Fibroblast of skin of right quadriceps (primary cell): ENCODE measurements at places on chromosomes 11 and 22.
A peak's percentile ranks its signal among the peaks of the same experiment; 100 is the strongest.

DNA sequence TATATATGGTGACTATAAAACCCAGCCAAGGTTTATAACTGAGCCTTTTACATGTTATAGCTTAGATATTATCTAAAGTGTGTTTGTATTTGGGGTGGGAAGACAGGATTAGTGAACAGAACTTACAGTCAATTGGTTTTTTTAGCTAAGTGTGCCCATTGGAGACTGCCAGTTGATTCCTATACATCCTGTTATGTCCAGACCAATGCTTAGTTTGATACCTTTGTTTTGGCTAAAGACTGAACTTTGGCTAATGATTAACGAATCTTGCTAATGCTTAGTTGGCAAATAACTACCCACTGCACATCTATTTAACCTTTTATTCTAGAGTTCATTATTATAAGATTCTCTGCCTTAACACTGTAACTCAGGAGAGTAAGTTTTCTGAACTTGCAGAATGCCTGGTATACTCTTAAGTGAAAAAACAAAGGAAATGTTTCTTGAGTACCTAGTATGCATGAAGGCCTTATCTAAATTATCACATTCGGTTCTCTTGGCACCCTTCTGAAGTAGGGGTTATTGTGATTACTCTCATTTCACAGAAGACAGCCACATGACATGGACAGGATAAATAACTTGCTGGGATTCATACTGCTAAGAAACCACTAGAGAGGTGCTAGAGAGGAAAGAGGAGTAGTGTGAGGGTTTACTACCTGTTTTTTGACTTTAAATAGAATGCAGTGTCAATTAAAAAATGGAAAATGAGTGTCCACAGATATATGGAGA is 54.0 kb downstream of the KREMEN1 start:
- DNase-seq: no peak

- DNase-seq: peak; percentile 96
Observed at GRCh38 chr22:45478108-45478771, 24.4 kb upstream of the FBLN1 start.

DNA sequence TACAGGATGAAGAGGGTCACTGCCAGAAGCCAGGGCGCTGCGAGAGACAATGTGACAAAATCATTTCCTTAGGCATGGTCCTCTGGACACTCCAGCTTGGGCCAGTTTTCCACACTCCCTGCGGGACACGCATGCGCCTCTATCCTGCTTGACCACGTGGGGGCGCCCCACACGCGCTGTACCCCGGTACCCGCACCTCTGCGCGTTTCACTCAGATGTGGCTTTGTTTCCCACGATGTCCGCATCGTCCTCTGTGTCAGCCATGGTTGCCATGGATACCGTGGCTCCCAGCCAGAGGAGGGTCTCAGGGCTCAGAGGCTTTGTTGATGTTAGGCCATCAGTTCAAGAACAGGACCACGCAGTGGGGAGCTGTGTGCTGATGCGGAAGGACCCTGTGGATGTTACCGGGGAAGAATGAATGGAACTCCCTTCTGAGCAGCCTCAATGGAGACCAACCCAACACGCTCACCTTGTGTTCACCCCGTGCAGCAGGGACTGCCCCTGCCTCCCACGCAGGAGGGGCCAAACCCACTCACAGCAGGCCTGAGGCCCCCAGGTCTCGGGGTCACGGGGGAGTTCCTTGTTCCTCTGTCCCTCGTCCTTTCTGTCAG is 101.1 kb upstream of the SLC22A12 start:
- peak; percentile 13 for DNase-seq

DNA sequence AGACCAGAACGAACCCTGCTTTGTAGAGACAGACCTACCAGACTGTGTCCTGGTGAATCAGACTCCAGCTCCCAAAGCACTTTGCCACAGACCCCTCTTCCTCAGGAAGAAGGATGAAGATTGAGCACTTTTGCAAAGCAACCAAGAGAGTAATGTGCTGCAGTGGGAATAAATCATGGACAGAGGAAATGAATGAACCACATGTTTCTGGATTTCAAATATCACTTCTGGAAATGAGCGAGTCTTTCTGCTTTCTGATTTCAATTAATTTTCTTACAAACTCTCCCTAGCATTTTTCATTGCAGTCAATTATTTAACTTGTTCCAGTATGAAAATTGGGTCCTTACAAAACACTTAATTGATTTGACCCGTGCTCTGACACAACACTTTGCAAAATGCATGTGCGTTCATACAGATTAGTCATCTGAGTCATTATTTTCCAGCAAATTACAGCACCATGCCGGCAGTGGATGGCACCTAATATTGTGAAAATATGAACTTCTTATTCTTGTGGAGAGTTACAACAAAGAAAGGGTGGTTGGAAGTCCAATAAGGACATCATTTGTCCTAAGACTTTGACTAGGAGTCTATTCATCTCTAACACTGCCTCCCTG is 315.9 kb upstream of the CCDC90B start:
- peak; percentile 27 for DNase-seq

DNA sequence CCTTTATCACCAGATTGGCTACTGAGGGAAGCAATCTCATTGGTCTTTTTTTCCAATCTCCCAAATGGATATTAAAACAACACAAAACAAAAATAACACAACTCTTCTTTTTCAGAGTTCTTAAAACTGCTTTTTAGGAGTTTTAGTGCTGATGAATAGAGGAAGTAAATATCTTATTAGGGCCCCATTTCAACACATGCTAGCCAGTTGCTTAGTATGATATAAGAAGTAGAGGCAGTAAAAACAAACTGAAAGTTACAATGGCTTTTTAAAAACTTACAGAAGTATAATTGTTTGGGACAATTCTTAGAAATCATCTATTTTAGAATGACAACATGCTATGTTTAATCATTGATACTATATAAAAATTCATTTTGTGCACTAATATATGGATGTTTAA is 3.4 kb downstream of the C11orf71 start:
- DNase-seq: no peak

DNA sequence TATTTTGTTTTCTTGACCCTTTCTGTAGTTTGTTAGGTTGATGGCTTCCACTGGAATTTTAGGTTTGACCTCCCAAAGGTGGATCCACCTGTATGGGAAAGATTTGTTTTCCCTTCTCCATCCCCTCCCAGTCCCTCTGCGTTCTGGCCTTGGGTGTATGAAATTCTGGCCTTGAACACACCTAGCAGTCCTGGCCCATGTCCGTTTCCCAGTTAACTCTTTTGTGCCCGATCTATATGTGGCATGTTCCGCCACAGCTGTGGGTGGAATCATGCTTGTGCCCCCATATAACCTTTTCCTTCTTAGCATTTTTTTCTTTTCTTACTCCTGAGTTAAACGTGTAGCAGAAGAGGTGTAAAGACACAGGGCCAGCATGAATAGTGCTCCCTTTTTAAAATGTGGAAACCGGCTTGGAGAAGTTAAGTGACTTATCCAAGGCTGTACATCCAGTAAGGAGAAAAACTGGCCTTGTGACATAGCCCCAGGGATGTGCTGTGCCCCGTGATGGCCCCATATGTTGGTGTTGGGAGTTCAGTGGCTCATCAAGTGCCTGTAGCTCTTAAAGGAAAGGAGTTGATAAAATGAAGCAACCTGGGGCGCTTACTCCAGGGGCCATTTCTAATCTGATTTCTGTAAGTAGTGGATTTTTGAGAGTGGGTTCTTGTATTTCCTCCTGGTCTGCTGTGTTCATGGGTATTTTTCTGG is 39.3 kb downstream of the ZNRF3 start:
- DNase-seq: no peak

GRCh38 chr22:48919851-48920589 is 907.7 kb downstream of the BRD1 start:
- no peak for DNase-seq

DNA sequence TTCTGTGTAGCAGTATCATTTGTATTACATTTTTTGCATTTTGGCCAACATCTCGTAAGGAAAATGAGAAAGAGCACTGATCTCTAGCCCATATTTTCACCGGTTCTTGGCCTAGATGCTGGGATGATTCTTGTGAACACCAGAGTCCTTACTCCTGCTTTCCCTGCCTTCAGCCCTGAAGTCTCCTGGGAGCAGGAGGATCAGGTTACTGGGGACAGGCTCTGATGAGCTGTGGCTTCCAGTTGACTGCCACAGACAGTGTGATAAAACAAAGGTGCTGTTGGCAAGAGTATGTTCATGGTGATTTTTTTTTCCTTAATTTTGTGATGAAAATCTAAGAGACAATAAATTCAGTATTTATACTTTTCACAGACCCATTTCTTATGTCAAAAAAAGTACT is 34.2 kb upstream of the ADSL start:
- DNase-seq: no peak

DNA sequence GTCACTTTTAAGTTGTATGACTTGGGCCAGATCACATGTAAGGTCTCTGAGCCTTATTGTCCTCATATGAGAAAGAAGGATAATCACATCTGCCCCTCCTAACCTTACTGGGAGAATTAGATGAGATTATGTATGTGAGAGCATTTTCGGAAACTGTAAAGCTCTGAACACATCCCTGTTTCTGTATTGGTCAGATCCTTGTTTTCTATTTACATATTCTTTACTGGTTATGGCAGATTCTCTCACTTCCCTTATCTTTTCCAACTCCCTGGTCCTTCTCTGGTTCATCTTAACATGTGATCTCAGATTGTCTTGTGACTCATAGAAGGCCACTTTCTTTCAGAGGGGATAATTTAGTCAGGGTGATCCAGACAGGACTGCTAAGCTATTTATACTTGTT is 41.8 kb downstream of the CCDC81 start:
- peak; percentile 14 for DNase-seq

GRCh38 chr11:99601179-99601578 is 580.4 kb downstream of the CNTN5 start:
- no peak for DNase-seq

DNA sequence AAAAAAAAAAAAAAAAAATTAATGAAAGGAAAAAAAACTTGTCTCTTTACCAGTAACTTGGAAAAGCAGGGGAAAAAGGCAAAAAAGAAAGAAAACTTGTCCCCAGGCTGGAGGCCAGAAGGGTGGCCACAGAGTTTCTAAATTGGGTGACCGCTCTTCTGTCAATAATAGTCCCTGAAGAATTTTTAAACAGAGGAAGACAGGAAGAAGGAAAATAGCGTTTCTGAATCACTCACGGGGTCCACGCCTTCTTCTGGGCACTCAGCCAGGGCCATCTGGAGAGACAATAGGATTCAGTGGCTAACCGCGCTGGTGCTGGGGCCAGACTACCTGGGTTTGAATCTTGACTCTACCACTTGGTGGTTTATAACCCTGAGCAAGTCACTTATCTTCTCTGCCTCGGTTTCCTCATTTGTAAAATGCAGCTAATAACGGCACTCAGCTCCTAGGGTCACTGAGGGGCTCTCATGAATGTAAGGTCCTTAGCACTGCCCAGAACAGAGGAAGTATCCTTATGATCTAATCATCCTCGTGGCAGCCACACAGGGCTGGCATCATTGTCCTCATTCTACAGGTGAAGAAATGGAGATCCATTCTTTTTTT is 7.0 kb downstream of the C11orf86 start:
- peak; percentile 94 for DNase-seq

DNA sequence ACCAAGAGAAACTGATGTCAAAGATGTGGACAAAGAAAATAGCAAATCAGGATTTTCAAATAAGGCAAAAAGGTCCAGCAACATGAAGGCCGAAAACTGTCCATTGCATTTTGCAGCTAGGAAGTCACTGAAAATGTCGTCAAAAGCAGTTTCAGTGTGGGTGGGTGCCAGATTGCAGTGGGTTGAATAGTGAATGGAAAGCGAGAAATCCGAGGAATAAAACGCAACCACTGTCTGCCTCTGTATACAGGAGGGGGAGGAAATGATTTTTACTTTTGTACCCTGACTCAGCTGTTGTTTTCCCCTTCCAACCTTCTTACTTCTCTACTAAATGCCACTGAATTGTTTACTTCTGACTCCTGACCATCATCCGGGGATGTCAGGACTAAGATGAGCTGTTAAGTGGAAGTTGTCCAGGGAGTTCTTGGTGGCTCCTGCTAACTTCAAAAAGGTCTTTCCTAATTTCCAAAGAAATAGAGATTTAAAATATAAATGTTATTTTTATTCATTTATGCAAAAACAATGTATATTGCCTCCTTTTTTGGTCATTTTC is 64.9 kb upstream of the BIRC3 start:
- no peak for DNase-seq

GRCh38 chr11:111115890-111116289 is 129.6 kb upstream of the POU2AF2 start:
- DNase-seq: no peak

GRCh38 chr11:15897211-15897960 is 459.0 kb downstream of the SOX6 start:
- peak; percentile 79 for DNase-seq

DNA sequence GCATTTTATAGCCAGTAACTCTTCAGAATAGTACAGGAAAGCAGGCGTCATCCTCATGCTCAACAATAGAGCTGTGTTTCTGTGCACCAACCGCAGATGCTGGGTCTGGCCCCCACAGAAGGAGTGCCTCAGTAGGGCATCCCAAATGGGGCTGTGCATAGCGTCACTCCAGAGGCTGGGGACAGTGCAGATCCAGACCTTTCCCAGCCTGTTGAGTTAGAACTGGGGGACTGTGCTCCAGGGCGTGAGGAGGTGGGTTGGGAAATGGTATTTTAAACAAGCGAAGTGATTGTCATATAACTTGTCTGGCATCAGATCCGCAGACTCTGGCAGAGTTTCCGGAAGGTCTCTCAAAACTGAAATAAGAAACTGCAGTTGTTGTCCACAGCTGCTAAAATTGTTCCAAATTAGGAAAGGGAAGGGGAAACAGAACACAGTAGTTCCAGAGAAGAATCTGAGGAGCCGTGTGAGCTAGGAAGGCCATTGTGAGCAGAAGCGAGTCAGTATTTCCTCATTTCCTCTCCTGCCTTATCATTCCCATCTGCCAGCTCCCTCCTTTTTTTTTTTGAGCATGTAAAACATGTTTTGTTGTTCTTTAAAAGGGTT is 52.2 kb downstream of the JAM3 start:
- peak; percentile 59 for DNase-seq

DNA sequence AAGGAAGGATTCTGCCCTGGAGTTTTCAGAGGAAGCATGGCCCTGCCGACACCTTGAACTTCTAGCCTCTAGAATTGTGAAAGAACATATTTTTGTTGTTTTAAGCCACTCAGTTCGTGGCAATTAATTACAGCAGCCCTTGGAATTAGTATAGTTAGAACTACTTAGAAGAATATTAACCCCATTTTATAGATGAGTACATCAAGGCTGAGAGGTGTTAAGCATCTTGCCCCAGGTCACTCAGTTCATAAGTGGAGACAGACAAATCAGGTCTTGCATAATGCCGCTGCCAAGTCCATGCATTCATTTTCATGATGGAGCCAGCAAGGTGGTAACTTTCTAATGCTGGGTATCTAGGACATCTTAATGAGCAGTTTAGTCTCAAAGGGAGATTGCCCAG is 26.6 kb downstream of the LDLRAD3 start:
- DNase-seq: no peak

DNA sequence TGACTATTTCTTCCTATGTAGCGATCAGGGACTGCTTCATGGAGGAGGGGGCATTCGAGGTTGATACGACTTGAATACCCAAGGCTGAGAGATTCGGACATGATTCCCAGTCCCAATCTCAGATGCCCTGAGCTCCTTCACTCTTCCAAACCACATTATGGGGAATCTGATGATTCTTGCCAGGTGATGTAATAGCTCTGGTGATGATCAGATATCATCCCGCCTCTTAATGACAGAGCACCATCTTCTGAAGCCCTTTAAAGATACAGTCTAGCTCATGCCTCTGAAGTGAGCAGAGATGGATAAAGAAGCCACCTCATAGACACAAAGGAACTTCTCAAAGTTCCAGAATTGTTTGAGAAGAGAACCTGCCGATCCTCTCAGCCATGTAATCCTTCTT is 8.9 kb upstream of the CLMP start:
- peak; percentile 64 for DNase-seq

- DNase-seq: no peak
Observed at GRCh38 chr11:75527130-75527529, 1.4 kb upstream of the GDPD5 start.

- no peak for DNase-seq
Observed at GRCh38 chr11:11533057-11533456, 88.7 kb downstream of the GALNT18 start.
